ENCODE measurements at places on chromosomes 2 and 18. TPM values are rescaled to one million over a fixed set of nuclear protein-coding genes. Genes with fewer than 3 reads are reported as not detected.
A peak's percentile ranks its signal among the peaks of the same experiment; 100 is the strongest.

- no peak overlapping the region for H3K27ac ChIP-seq
- H3K36me3 ChIP-seq: peaks cover 60% of the 10 kb centered on the region
- DNase-seq: no peak
- H3K4me3 ChIP-seq: no peak overlapping the region
Measured at GRCh38 chr18:21012308-21012707, 99.3 kb downstream of the ROCK1 start.

GRCh38 chr18:63971320-63972001 is 1.6 kb downstream of the SERPINB8 start:
- no peaks in the 10 kb centered on the region for H3K27me3 ChIP-seq
- peak overlapping the region; percentile 95 for H3K27ac ChIP-seq
- H3K36me3 ChIP-seq: peaks cover 9% of the 10 kb centered on the region
- no peak for DNase-seq
- peaks cover 36% of the 10 kb centered on the region for H3K4me1 ChIP-seq

GRCh38 chr2:219959471-219959870 is 332.0 kb downstream of the SLC4A3 start:
- H3K36me3 ChIP-seq: no peaks in the 10 kb centered on the region
- no peak overlapping the region for H3K27ac ChIP-seq
- H3K4me3 ChIP-seq: no peak overlapping the region

MFF gene
- total RNA-seq: 72.5 TPM

DNA sequence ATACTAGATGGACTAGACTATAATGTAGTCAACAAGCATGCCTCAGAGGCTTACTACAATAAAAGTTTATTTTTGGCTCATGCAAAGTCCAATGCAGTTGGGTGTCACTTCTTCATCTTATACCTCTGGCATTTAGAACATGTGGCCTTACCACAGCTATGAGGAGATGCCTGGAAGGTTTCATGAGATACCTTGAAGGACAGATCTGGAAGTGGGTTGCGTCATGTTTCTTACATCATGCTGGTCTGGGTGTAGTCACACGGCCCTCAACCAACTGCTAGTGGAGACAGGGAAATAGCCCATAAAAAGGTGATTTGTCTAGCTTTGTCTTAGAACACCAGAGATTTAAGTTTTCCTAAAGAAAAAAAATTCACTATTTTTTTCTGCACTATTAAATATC is 91.7 kb upstream of the MMADHC start:
- no peak overlapping the region for H3K4me3 ChIP-seq
- H3K27ac ChIP-seq: no peak overlapping the region
- H3K4me1 ChIP-seq: no peaks in the 10 kb centered on the region

UGT1A1 gene
- not detected for total RNA-seq

GRCh38 chr2:99852376-99852934 is 289.9 kb downstream of the AFF3 start:
- DNase-seq: no peak
- no peaks in the 10 kb centered on the region for H3K4me1 ChIP-seq
- no peaks in the 10 kb centered on the region for H3K36me3 ChIP-seq
- H3K27me3 ChIP-seq: peaks cover 8% of the 10 kb centered on the region
- H3K27ac ChIP-seq: no peak overlapping the region

MALT1 gene
- total RNA-seq: 46.2 TPM

ADAM23 gene
- total RNA-seq: 0.10 TPM

RGPD4 gene
- 0.64 TPM for total RNA-seq

DNA sequence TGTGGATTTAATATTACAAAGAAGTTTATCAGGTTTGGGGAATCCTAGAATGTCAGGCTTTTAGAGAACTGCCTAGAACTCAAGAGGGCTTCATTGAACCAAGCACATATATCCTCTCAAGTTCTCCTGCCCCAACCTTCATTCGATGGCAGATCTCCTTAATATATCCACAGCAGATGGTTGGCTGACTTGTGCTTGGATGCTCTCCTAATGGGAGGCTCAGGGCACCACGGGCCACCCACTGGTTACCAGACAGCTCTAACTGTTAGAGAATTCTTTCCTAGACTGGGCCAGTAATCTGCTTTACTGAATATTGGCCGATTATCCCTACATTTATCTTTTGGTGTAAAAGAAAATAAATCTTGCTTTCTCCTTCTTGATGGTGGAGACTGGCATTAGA is 87.2 kb upstream of the ATP8B1 start:
- DNase-seq: no peak
- peaks cover 3% of the 10 kb centered on the region for H3K4me1 ChIP-seq
- peaks cover 4% of the 10 kb centered on the region for H3K27me3 ChIP-seq
- H3K4me3 ChIP-seq: no peak overlapping the region
- no peak overlapping the region for H3K27ac ChIP-seq

DNA sequence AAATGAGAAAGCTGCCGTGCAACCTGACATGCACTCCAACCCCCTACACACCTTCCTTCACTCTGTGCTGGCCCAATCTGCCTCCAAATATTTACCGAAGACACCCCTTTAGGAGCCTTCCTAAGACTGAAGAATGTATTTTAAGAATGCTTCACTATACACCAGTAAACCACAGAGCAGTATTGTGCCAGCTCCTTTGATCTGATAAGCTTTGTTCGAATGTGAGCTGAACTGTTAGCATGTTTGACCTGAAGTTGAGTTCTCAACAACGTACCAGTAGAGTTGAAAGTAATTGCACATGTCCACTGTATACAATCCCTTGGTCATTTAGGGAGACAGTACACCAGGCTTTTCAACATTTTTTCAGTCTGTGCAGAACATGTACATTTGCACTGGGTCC is 259.2 kb downstream of the TGIF1 start:
- no peak overlapping the region for H3K27ac ChIP-seq
- no peak for DNase-seq
- H3K4me1 ChIP-seq: peaks cover 5% of the 10 kb centered on the region
- peaks cover 17% of the 10 kb centered on the region for H3K27me3 ChIP-seq

ACP1 gene
- total RNA-seq: 170 TPM

GRCh38 chr2:213087040-213087439 is 64.4 kb downstream of the IKZF2 start:
- no peak overlapping the region for H3K4me3 ChIP-seq
- no peak overlapping the region for H3K27ac ChIP-seq
- H3K36me3 ChIP-seq: peaks cover 7% of the 10 kb centered on the region
- no peak for DNase-seq

DNA sequence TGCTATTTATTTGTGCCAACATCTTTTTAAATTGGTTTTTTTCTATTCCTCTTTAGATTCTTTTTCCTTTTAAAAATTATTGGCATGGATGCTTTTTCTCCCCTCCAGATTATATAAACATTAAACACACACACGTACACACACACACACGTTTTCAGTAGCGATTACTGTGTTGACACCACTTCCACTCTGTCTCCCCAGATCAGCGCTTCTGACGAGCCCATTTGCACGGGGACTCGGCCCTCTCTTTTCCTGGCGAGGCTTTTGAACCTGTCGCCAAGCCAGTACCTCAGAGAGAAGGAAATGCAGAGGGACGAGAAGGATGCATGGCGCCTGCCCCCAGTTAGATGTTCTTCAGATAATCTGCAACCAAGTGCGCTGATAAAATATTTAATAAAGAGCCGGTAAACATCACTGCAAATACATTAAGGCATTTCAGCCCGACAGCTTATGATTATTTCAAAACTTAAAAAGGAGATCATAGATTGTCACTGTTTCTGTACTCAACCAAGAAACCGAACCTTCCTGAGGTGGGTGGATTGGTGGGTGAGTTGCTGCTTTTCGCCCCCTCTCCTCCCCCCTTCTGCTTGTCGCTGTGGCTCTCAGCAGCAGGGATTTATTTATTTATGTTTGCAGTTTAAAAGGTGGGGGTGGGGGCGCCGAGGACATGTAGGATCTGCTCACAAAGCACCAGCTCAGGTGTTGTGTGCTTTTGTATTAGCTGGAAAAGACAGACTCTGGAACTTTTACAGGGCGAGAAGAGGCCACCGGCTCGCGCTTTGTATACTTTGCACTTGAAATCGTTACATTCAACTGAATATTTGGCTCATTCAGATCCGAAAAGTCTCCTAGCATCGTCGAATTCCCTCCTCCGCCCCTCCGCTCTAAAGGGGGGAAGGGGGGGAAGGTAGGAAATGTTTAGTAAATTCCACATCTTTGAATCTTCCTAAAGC is 787 bp upstream of the TBR1 start:
- peaks cover 42% of the 10 kb centered on the region for H3K4me1 ChIP-seq
- H3K36me3 ChIP-seq: peaks cover 17% of the 10 kb centered on the region
- peaks cover 64% of the 10 kb centered on the region for H3K27me3 ChIP-seq
- DNase-seq: no peak

Data from activated naive CD8-positive, alpha-beta T cell treated with anti-CD3 and anti-CD28 coated beads for 36 hours (primary cell).